Stimulated activated CD4-positive, alpha-beta T cell treated with anti-CD3 and anti-CD28 coated beads, TNF-alpha, amount 100 ng/mL, for 4 hours (primary cell): ENCODE measurements at places on chromosomes 11 and 22.

DNA sequence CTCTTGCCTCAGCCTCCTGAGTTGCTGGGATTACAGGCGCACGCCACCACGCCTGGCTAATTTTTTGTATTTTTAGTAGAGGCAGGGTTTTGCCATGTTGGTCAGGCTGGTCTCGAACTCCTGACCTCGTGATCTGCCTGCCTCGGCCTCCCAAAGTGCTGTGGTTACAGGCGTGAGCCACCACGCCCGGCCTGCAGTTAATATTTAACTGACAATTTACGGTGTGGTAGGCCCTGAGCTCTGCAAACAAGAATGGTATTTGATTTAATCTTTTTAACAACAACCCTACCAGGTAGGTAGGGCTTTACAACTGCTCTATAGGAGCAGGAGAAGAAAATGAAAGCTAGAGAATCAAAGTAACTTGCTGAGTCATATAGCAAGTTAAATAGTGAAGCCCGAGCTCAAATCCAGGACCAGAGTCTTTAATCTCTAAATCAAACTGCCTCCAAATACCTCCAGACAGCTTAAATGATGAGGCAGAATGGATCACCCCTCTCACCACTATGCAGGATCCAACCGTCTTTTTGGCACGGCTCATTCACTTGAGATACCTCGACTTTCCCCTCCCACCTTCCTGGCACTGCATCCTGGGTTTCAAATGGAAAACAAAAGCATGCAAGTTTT lies 9.4 kb downstream of the UEVLD start:
- DNase-seq: no peak

GRCh38 chr11:2927851-2928604 lies 1.2 kb downstream of the PHLDA2 start:
- DNase-seq: no peak

- DNase-seq: no peak
These were observed 46.2 kb upstream of the TSKU start for GRCh38 chr11:76736773-76737495.

GRCh38 chr11:122004446-122004845 lies 111.6 kb downstream of the BLID start:
- DNase-seq: no peak
